Stimulated activated CD4-positive, alpha-beta T cell treated with anti-CD3 and anti-CD28 coated beads, Interleukin-1b, Interleukin-23, amount 100 ng/mL, for 1 hour (primary cell): ENCODE measurements at places on chromosomes 5 and 9.

DNA sequence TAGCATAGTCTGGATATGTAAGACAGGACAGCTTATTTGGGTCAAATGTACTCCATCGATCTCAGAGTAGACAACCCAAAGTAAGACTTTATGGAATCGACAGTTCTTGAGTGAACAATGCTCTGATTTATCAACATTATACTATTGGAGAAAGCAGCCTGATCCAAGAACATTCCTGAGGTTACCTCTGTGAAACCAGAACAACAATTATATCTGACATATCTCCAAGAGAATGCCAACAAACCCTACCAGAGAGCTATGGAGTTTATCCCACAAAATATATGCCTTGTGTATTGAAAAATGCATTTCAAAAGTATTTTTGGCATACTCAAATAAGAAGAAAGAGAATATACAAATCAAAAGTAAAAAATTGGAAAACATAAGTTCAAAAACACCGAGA is 1985.9 kb downstream of the EFNA5 start:
- no peak for DNase-seq

- no peak for DNase-seq
Measured at GRCh38 chr9:129367287-129367686, 189.2 kb upstream of the IER5L start.

- no peak for DNase-seq
Measured at GRCh38 chr9:105858877-105859276, 164.5 kb downstream of the TMEM38B start.

GRCh38 chr9:94822273-94822672 is 95.8 kb downstream of the AOPEP start:
- no peak for DNase-seq

GRCh38 chr9:33164138-33164809 is 2.9 kb downstream of the B4GALT1 start:
- no peak for DNase-seq

GRCh38 chr5:103262422-103262871 is 3.9 kb downstream of the MACIR start:
- DNase-seq, result no peak

GRCh38 chr5:136886608-136887007 is 521.3 kb upstream of the TRPC7 start:
- no peak for DNase-seq

DNA sequence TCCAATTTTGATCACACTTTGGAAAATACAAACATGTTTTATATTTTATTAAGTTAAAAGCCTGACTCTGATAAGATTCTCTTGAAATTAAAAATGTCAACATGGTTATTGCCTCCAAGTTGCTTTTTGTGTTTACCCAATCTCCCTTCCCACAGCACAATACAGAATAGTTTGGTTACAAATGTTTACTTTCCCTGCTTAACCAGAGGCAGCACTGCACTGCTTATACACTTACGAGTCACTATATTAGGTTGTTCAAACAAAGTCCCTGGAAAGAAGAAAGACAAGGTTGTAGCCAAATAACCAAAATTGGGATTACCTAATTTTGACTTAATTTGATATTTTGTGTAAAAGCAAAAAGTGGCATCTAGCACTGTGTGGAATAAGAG is 25.9 kb downstream of the SRFBP1 start:
- no peak for DNase-seq

- DNase-seq, result no peak
Measured at GRCh38 chr5:10140195-10140973, 109.3 kb downstream of the ATPSCKMT start.

DNA sequence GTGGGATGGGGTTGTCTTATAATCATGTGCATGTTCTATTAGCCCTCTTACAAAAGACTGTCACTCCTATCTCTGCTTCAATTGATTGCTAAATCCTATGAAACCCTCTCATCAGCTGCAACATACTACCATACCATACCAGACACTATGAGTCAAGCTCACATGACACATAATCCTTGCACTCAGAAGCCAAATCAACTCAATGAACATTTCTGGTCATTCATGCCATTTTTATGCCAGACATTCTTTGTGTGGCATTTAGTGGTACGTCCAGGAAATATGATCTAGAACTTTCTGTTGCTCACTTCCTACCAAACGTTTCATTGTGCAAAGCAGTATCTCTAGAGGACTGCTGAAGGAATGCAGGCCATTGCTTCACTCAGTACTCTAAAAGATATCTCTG is 159.2 kb upstream of the GNA14 start:
- no peak for DNase-seq
